ENCODE measurements at places on chromosomes 7 and 10.

- DNase-seq: no peak
Measured at GRCh38 chr10:16843252-16843870, 26.1 kb upstream of the RSU1 start.

GRCh38 chr10:32153931-32154330 is 97.7 kb upstream of the KIF5B start:
- no peak for DNase-seq

DNA sequence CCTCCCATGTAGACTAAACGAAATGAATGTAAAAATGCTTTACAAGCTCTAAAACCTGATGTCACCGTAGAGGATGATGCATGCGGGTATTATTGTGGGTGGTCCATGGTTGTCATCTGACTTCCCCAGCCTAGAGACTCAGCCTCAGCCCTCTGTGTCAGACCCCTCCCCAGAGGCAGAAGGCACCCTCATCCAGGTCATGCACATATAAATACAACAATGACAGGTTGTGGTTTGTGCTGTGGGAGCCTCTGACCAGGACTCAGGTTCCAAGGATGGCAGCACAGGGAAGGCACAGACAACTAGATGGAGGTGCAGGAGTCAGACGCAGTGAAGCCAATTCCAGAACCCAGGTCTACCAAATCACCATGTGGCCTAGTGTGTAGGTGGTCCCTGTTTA is 3.3 kb upstream of the NODAL start:
- DNase-seq: no peak

DNA sequence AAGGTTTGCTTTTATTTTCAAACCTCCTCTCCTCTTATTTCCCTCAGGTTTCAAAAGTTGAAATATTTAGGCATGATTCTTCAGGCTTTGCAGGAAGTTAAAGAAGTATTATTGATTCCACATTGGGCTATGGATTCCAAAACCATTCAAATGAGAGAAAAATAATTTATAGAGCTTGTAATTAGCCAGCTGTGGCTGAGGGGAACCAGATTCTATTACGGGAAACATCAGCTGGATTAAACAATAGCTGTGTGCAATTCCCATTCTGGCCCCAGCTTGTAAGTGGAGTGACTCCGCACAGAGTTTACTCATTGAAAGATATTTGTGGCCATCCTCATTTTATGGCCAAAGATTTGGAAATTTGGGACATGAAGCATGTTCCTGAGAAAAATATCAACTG is 77.0 kb upstream of the PHYHIPL start:
- DNase-seq: no peak

DNA sequence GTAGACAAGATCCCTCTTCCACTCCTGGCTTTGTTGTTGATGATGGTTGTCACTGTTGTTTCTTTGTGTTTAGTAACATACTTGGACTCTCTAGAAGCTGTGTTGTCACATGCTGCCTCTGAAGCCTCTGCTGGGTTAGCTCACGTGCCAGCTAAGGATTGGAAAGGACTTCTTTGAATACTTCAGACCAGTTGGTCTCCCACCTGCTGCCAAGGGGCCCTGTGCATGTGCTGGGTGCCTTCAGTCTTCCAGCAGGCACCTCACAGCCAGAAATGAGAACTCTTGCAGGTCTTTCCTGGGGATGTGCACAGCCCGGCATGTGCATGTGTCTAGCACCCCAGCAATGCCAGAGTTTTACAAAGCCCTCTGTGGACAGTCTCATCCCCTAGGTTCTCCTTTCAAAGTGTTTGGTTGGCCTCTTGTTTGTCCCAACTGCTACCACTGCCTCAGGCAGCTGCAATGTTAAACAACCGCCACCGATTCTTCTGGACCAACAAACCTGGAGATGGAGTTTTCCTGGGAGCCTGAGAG is 21.7 kb upstream of the NCAPG2 start:
- DNase-seq: no peak

DNA sequence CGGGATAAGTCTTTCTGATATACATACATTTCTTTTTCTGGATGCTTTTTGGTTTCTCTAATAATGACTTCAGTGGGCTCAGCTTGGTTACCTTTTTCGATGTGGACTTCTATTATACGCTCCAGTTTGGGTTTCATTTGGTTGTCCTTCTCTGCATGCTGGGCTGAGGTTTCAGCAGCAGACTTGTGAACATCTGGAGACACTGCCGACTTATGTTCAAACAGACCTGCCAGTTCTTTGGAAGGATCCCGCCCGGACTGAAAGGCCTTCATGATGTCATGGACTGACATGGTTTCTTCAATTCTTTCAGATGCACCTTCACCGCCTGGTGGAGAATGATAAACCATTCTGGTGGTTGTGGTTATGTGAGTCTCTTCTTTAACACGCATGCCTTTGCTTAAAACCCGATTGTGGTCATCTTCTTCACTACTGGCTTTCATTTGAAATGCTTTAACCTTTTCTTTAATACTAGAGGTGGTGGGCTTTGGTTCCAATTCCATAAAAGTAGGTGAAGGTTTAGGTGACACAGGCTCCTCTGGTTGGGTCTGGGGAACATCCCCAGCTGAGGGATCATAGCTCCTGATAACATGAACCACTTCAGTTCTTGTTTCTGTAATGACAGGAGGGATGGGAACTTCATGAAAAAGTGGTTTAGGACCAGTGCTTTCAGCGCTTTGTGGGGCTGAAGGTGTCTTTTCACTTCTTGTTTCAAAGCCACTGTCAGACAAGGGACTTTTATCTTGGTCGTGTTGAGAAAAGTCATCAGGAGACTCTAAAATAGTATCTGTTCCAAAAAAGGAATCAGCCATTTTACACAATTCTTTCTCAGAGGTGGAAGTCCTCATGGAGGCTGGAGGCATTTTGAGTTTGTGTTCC is 167.7 kb upstream of the CCDC6 start:
- no peak for DNase-seq

DNA sequence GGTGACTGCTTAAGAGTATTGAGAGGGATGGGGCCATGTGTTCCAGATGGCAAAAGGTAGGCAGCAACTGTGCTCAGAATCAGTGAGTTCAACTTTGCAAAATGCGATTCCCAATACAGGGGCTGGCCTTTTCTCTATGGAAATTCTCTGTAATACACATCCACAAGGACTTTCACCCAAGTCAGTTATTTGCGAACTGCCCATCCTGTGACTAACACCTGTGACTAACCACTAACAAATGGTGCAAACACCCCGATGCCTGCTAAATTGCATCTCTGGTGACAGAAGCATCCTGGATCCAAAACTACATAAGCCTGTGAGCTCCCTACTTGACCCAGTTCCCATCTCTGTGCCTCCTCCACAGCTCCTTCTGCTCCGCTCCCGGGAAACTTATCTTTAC is 9.0 kb upstream of the CUZD1 start:
- DNase-seq: no peak

DNA sequence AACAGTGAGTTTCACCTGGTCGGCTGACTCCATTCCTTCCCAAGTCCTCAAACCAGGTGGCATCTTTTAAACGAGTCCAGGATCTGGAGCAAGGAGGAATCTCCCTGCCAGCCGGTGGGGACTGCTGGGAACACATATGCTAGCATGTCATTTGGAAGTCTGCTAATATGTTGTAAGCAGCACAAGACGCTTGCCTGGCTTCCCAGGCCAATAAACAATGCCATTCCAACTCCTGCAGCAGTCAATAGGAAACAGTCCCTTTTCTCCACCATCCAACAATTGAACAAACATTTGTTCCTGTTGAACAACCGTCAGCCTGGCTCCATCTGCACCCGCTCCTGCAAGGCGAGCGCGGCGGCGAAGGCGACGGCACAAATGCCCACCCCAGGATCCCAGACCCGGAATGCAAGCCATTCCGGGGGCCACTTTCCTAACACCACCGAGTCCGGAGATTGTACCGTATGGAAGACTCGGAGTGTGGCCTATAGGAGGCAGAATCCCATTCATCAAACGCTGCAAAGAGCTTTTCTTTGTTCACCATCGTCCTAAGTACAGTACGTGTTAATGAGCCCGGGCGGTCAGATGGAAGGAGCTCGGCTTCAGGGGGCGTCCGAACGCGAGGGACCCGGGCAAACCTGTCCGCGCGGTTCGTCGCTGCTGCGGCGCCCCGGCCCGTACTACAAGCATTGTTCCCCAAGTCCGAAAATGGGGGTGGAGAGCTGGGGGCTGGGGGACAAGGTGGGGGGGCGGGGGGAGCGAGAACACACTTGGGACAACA is 1.6 kb downstream of the FAM53B start:
- peak; percentile 61 for DNase-seq

DNA sequence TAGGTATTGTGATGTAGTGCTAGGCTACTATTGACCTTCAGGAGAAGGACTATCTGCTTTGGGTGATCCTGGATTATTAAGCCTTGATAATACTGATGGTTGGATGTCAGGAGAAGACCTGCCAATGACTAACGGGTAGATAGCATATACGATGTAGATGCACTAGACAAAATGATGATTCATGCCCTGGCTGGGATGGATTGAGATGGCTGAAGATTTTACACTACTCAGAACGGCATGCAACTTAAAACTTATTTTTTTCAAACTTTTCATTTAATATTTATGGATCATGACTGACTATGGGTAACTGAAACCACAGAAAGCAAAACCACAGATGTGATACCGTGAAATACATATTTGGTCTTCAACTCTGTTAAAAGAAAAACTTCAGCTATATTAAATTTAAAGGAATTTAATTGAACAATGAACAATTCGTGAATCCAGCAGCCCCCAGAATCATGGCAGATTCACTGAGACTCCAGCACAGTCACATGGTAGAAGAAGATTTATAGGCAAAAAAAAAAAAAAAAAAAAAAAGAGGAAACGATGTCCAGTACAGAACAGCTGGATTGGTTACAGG is 124.6 kb upstream of the CDK13 start:
- DNase-seq: no peak

- no peak for DNase-seq
Measured at GRCh38 chr7:141906285-141906684, 9.9 kb upstream of the OR9A4 start.

DNA sequence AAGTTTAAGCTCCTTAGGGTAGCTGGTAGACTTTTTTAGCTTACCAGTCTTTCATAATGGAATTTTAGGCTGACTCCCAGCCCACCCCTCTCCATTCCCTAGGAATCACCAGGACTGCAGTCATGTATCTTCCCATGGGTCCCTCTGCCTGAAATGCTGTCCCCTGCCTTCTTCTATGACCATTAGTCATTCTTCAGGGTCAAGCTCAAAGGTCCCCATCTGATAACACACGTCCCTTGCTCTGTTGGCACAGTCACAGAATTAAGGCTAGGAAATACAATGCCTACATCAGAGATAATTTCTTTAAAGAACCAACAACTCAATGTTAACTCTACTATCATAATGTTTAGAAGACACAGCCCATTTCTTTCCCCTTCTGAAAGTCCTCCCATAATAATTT is 140.6 kb downstream of the RAPGEF5 start:
- DNase-seq: no peak

- no peak for DNase-seq
Measured at GRCh38 chr7:158572000-158572828, 15.4 kb downstream of the PTPRN2 start.

DNA sequence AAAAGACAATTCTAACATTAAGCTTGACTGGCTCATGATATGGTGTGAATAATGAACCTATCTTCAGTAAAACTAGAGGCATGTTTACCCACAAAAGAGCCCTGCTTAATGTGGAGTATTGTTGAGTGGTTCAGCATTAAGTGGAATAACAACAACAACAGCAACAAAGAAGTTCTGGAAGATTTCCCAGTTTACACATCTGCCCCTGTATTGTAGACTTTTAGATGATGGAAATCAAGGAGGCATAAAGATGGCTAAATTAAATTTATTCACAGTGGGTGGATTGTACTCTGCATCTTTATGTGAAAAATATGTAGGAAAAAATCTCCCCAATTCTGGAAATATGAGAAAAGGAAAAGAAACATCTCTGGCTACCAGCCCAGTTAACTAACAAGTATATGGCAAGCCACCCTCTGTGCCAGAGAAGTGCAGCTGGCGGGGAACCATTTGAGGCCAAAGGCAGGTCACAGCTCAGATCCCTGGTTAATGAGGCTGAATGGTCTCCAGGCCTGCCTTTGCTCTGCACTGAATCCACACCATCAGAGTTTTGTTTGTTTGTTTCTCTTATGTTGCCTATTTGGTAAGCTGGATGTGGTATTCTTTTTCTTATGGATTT is 186.0 kb downstream of the SEMA3D start:
- DNase-seq: no peak

DNA sequence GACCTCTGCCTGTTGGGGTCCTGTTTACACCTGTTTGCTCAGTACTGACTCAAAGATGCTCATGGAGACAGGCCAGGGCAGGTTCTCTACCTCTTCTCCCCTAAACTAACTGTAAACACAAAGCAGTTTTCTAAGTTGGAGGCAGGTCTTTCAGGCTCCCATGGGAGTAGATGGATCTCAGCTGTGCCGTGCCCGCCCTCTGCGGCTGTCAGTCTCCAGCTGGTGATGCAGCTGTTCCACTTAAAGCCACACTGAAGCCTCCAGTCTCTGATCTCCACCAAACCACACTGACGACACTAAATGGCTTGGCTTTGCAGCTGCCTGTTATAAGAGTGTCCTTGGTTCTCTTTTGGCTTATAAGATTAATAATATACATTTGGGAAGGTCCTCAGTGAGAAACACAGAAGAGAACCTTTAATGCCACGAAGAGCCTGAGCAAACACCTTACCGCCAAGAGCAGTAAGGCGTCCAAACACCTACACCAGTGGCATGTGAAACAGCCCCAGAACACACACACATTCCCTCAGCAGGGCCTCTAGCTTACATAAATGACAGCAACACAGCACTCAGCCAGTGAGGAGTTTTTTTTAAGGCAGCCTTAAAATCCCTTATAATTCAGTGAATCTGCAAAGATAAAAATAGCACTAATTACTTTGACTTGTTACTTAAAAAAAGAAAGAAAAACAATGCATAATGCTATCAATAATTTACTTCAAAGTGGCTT is 60.4 kb upstream of the KCNIP2 start:
- peak; percentile 58 for DNase-seq

- DNase-seq: no peak
Measured at GRCh38 chr10:110420401-110421193, 77.1 kb upstream of the DUSP5 start.

GRCh38 chr10:133127291-133128125 is 32.5 kb upstream of the KNDC1 start:
- no peak for DNase-seq

GRCh38 chr7:35253710-35254495 is at the start of gene TBX20:
TBX20 (minus strand) TSS chr7:35254100; CDS start chr7:35253620, 480 bp downstream.
- peak; percentile 70 for DNase-seq

GRCh38 chr7:70738151-70738885 is 393.6 kb upstream of the GALNT17 start:
- no peak for DNase-seq

GRCh38 chr7:158469396-158470051 is 118.1 kb downstream of the PTPRN2 start:
- DNase-seq: no peak

DNA sequence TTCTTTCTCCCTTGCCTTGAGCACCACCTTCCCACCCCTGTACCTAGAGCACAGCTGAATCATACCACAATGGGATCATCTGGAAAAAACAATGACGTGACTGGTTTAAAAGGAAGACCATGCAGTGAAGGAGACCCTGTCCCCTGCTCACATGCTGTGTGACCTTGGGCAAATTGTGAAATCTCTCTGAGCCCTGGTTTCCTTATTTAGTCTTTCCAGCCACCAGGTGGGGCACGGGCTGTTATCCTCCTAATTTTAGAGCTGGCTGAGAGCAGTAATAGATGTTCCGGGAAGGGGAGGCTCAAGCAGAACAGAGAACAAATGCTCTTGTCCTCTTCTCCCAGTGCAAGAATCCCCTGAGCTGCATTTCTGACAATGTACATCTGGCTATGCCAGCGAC is 198.3 kb downstream of the RPS24 start:
- no peak for DNase-seq

Data from right forelimb (tissue), 1 donor.